ENCODE measurements at places on chromosomes 13 and 19.
A peak's percentile ranks its signal among the peaks of the same experiment; 100 is the strongest.

DNA sequence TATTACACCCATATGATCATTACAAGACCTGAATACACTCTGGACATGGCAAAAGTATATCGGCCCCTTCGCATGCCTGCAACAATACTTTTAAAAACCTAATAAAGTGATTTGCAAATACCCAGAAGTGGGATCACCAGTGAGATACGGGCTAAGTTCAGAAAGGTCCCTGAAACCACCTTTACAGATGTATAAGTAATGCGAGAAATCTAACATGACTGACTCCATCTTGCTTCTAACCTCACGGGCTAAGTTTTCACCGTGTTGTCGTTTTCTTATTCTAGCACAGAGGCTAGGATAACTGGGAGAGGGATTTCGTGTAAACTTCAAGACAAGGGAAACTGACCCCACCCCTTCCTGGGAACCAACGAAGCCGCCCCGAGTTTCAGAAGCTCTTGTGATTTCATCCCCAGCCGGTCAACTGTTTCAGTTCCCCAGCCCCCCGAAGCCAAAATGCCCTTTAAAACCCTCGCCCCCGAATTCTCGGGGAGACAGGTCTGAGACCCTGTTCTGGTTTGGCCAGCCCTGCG lies 703 bp downstream of the NEK3 start:
- peak; percentile 1 for DNase-seq

DNA sequence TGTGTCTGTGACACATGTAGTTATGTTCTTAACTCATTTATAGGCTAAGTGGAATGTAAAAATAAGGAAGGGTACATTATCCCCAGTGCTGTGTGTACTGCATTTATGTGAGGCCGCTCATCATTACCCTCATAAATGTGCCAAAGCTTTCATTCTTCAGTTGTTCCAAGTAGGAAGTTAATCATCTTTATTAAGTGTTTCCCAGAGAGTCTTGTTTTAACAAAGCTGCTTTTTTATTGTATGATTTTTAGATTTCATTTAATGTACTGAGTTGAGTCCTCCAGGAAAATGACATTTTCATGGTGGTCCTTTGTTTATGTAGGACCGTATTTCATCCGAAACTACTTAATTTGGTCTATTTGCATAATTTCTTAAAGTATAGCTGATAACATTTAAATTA lies 379.8 kb downstream of the DLEU7 start:
- DNase-seq, result no peak

GRCh38 chr13:75181906-75182305 lies 300.1 kb downstream of the TBC1D4 start:
- peak; percentile 80 for DNase-seq

GRCh38 chr13:35945368-35945767 lies 185.8 kb downstream of the DCLK1 start:
- no peak for DNase-seq

- DNase-seq, result no peak
These were observed 367.3 kb downstream of the KCNRG start for GRCh38 chr13:50382511-50382910.

GRCh38 chr13:46369506-46370277 lies 17.4 kb downstream of the RUBCNL start:
- DNase-seq, result no peak

GRCh38 chr13:30618930-30619279 lies 1.2 kb downstream of the USPL1 start:
- no peak for DNase-seq

DNA sequence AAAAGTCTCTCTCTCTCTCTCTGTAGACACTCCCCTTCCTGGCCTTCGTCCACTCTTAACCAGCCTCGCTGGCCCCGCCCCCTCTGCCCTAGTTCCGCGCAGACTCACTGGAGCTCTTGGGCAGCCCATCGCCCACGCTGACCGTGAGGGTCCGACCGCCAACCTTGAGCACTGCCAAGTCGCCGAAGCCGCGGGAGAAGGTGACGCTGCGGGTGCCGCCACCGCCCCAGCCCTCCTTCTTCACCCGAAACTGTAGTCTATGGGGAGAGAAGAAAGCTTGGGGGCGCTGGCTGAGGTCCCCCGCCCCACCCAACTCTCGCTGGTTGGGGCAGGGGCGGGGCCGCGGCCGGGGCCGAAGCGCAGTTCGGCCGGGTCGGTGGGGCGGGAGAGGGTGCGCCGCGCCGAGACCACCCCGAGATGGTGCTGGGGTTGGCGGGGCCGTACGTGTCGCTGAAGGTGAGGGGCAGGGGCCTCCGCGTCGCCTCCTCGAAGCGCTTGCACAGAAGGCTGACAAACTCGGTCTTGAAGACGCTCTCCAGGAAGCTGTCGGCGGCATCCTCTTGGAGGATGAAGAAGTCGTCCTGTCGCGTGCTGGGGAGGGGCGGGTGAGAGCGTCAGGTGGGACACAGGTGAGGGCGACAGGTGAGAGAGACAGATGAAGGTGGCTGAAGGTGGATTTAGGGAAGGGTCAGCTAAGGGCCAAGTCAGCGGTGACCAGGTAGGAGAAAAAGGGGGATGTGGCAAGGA lies 12.6 kb upstream of the ZNF414 start:
- peak; percentile 95 for DNase-seq

DNA sequence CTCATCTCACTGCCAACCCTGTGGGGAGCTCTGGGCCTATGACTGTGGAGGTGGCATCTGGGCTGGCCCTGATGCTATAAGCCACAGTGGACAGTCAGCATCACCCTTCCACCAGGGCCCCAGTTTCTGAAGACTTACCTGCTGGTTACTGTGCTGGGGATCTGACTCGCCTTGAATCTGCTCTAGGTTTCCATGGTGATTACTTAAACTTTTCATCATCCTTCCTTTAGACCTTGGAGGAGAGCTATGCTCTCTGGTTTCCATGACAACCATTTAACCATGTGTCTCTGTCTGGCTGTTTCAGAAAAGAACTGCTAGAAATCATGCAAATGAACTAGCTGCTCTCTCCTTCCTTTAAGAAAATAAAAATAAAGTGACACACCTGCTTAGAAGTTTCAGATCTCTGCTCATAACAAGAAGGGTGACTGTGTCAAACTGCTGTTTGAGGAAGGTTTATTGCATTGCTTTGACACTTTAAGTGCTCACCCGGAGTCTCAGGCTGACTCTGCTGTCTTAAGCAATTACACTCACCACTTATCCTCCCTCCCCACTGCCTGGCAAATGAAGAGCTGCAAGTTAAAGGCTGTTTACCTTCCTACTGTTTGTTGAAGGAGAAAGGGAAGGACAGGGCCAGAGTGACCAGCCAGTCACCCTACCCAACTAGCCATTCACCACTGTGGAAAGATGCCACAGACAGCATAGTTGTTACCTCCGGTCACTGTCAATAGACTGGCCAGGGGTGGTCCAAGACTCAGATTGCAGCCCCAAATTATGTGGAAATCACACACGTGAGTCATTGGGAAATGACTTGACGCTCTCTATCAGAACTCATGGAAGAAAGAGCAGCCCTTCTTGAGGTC lies 87.6 kb downstream of the HSPH1 start:
- DNase-seq, result no peak

- peak; percentile 91 for DNase-seq
These were observed 173.6 kb downstream of the NUFIP1 start for GRCh38 chr13:44815623-44816022.

- no peak for DNase-seq
These were observed 128.2 kb downstream of the MZT1 start for GRCh38 chr13:72599178-72599743.

- no peak for DNase-seq
These were observed 37.3 kb downstream of the IL12RB1 start for GRCh38 chr19:18049385-18049784.

- peak; percentile 85 for DNase-seq
These were observed 15.9 kb downstream of the OPA3 start for GRCh38 chr19:45568732-45569131.

DNA sequence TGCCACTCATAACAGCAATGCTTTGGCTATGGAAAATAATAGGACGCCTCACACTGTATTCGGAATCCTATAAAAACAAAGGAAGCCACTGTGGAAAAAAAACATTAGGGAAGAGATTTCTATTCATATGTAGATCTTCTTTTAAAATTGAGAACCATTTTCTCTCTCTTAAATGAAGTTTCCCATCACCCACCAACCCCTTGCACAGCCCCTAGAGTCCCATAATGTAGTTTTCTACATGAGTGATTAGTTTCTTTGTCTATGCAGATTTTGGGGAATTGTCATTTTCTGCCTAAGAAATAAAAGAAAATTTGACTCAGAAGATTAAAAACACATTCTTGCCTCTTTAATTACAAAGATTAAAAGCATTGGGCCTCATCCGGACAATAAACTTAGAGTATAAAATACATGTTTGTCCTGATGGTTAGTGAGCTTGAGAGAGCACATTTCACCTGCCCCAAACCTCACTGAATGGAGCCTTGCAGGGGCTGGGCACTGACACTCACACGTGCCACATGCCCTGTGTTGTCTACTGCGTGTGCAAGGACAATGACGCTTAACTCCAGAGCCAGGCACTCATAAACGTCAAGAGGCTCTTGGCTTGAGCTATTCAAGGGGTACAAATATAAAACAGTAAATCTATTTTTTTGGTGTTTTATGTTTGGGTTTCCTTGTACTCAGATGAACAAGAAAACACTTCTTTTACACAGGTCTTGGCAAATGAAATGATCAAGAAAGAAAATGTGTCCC lies 40.0 kb upstream of the KL start:
- DNase-seq, result no peak

DNA sequence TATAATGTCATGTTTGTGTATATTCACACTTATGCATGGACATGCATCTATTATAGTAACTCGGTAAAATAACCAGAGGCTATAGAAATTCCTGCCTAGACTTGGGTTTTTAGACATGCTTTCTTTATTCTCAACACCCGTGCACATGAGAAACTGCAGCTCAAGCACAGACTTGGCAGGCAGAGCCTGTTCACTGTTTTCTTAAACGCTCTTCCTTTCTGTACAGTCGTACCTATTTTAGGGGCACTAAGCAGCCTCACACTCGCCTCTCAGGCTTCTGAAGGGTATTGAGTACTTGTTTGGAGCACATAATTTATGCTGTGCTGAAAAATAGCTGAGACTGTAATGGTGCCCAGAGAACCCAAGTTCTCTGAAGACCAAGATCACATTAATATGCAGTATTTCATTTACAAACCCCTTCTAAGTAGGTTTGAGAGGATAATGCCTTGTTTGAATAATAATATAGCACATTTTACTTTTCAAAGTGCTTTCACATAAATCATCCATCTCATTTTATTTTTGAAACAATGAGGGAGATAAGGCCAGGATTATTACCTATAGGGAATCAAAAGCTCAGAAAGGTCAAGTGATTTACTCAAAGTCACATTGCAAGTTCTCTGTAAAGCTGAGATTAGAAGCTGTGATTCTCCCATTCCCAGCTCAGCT lies 429.9 kb downstream of the SPRY2 start:
- no peak for DNase-seq

GRCh38 chr13:82976499-82976898 lies 905.8 kb downstream of the SLITRK1 start:
- DNase-seq, result peak; percentile 2

- DNase-seq, result no peak
These were observed at the start of gene SIGLEC9 for GRCh38 chr19:51124729-51125128. Gene SIGLEC9, plus strand, starts transcription at chr19:51124906. Its CDS starts 69 bp downstream, at chr19:51124975.

DNA sequence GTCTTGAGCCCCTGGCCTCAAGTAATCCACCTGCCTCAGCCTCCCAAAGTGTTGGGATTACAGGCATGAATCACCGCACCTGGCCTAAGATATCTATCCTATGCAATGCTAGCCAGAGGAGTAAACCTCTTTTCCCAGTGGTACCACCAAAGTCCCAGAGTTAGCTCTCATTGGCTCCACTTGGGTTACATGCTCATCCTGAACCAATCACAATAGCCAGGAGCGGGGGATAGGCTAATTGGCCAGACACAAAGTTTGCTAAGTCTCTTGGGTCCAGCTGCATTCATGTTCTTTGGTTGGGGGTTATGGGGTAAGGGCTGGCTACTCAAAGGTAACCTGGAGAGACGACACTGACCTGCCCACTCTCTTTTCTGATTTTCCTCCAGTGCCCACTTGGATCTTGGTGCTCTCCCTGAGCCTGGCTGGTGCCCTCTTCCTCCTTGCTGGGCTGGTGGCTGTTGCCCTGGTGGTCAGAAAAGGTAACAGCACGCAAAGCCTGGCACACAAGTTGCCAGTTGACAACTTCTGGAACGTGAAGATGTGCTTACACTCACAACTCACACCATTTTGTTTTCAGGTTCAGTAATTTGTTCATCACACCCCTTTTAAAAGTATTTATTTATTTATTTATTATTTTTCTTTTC lies 7.8 kb downstream of the C19orf38 start:
- peak; percentile 62 for DNase-seq

DNA sequence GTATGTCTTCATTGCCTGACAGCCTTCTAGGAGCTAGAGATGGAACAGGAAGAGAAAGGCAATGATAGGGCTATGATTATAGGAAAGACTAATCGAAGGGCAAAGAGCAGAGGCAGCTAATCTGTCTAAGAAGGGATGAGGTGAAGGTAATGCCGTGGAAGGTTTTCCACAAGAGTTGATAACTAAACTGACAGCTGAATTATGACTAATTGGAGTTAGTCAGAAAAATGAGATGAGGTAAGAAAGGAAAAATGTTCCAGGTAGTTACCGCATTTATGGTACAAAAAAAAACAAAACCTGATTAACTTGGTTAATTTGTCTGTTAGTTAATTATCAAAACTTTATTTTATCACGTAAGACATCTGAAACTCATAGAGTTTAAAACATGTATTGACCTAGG lies 260.3 kb downstream of the SLITRK6 start:
- peak; percentile 22 for DNase-seq

GRCh38 chr19:18710996-18711751 lies 27.7 kb downstream of the CRTC1 start:
- no peak for DNase-seq

- no peak for DNase-seq
These were observed 3.2 kb downstream of the DBP start for GRCh38 chr19:48634036-48634342.

DNA sequence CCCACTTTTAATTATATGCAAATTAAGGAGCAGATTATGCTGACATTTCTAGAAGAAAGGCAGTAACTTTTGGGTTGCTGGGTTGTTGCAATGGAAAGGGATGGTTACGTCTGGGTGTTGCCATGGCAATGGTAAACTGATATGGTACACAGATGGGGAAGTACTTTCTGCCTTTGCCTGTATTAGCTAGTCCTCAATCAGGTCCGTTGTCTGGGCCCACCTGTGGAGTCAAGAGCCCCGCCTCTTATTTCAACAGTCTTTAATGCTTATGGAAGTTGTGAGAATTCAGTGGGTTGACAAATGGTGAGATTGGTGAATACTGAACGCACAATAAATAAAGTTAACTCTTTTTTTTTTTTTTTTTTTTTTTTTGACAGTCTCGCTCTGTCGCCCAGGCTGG lies 30.6 kb upstream of the DPP9 start:
- no peak for DNase-seq

DNA sequence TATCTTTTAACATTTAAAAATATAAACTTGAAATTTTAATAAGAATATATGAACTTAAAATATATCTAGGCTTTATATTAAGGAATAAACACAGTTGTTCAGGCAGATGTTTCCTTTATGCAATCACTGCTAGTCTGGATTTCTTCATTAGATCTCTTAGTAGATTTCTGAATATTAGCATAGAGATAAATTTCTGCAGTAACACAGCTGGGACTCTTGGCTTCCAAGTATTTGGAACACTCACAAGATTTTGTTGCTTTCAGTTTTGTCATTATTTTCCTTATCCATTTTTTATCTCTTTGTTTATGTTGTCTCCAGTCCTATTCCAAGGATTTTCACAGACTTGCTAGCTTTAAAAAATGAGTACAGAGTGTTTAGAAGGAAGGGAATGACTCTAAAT lies 857.1 kb downstream of the GPC5 start:
- no peak for DNase-seq
